Right cardiac atrium (tissue), 5 donors: ENCODE measurements at places on chromosomes 5 and 9. TPM values are rescaled to one million over a fixed set of nuclear protein-coding genes. Genes with fewer than 3 reads are reported as not detected.

The PRDM9 gene
- total RNA-seq: not detected

The GOLM1 gene
- total RNA-seq: 6.1 TPM

The PCDHGA3 gene
- total RNA-seq: 5.2 TPM

The AUH gene
- total RNA-seq: 19.1 TPM

The STPG3 gene
- not detected for total RNA-seq

The PCDHGA11 gene
- total RNA-seq: 3.9 TPM

The ZFR gene
- total RNA-seq: 55.4 TPM

The ELOVL7 gene
- total RNA-seq: 0.37 TPM

The EMB gene
- 9.2 TPM for total RNA-seq

The SLC6A3 gene
- total RNA-seq: not detected

The CCDC171 gene
- total RNA-seq: 3.2 TPM

The CAVIN4 gene
- total RNA-seq: 46.5 TPM

The DNM1 gene
- 5.1 TPM for total RNA-seq

The SPATA31A7 gene
- total RNA-seq: not detected

The MEF2C gene
- total RNA-seq: 78.4 TPM

The ZFP37 gene
- total RNA-seq: 2.3 TPM

The PCDHB13 gene
- total RNA-seq: 4.3 TPM

The HMGXB3 gene
- 14.9 TPM for total RNA-seq

The DBH gene
- total RNA-seq: 0.14 TPM

The SPATA31D4 gene
- total RNA-seq: not detected

The DYNC2I2 gene
- 16.9 TPM for total RNA-seq

The TCF7 gene
- 1.3 TPM for total RNA-seq

The NME5 gene
- 5.0 TPM for total RNA-seq

The AIF1L gene
- total RNA-seq: 19.8 TPM

The MTREX gene
- total RNA-seq: 65.6 TPM

The RORB gene
- 3.4 TPM for total RNA-seq

The PCDHA6 gene
- 0.20 TPM for total RNA-seq

The HTR4 gene
- 8.2 TPM for total RNA-seq

The UBE2D2 gene
- total RNA-seq: 118 TPM

The DMRT3 gene
- total RNA-seq: not detected

The BTF3 gene
- total RNA-seq: 396 TPM

The TLR4 gene
- total RNA-seq: 18.4 TPM

The TMEM8B gene
- 19.5 TPM for total RNA-seq

The LECT2 gene
- not detected for total RNA-seq

The GKAP1 gene
- 13.6 TPM for total RNA-seq

The MVB12B gene
- total RNA-seq: 12.3 TPM

The TMEM215 gene
- total RNA-seq: not detected

The ADRA1B gene
- total RNA-seq: 2.5 TPM

The SHOC1 gene
- not detected for total RNA-seq

The HAVCR2 gene
- 4.9 TPM for total RNA-seq

The VCAN gene
- total RNA-seq: 96.7 TPM

The FASTKD3 gene
- 5.8 TPM for total RNA-seq

The CCL27 gene
- total RNA-seq: not detected

The PLEKHG4B gene
- total RNA-seq: not detected

The PCDHA11 gene
- 0.06 TPM for total RNA-seq

The CATSPER3 gene
- total RNA-seq: 0.25 TPM

The GABRP gene
- not detected for total RNA-seq

The PCDHGC5 gene
- total RNA-seq: 2.3 TPM

The SPINK7 gene
- total RNA-seq: not detected

The HTR1A gene
- total RNA-seq: 0.35 TPM

The TRAF1 gene
- 6.1 TPM for total RNA-seq

The DMRT2 gene
- total RNA-seq: not detected

The HNRNPH1 gene
- total RNA-seq: 210 TPM

The SPATA24 gene
- 14.9 TPM for total RNA-seq

The PHAX gene
- total RNA-seq: 33.7 TPM

The HRCT1 gene
- total RNA-seq: 5.9 TPM

The AGXT2 gene
- total RNA-seq: not detected

The IFNA21 gene
- total RNA-seq: not detected
